Forelimb muscle (tissue), 1 donor: ENCODE measurements at places on chromosomes 1 and 21. TPM values are rescaled to one million over a fixed set of nuclear protein-coding genes. Genes with fewer than 3 reads are reported as not detected.

- DNase-seq, result no peak
Observed at GRCh38 chr1:86906419-86906818, 7.5 kb downstream of the SELENOF start.

DNA sequence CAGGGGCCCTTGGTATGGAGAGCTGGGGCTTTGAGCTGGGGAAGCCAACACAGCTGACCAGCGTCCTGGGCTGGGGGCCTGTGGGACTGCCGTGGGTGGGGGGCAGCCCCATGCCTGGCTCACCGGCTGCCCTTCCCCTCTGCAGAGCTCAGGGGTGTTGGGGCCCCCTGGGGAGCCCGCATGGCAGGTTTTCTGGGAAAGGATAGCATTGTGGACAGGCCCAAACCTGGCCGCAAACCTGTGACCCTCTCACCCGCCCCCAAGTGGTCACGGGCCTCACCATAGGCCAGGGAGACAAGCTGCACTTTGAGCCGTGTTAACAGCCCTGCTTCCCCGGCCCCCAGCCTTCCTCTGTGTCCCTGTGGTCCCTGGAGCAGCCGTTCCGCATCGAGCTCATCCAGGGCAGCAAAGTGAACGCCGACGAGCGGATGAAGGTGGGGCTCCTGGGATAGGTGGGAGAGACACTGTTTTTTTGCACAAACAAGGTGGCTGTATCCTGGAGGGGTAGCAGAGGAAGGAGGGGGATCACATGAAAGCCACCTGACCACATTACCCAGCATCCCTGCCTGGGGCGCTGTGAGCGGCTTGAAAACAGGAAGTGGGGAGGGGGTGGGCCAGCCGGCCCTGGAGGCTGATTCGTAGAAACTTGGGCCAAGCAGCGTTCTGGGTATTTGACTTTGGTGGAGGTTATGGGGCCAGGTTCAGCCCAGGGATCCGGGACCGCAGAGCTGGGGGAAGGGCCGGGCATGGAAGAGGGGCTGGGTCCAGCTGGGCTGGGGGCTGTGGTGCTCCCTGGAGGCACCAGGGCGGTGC is 65.9 kb downstream of the PIK3CD start:
- DNase-seq, result peak; percentile 36

DNA sequence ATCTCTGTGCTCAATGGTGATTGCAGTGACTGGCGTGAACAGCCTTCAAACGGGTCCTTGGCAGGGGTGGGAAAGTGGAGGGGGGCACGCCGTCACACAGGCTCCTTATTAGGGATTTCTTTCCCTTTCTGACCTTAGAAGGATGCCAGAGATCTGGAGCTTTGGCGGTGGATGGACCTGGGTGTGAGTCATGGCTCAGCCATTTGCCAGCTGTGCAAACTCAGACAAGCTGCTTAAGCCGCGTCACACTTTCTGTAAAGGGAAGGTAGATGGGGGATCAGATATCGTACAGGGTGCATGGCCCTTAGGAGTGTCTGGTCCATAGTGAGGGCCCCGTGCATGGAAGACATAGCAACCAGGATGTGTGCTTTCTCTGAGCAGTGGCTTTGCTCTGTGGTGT is 48.3 kb upstream of the C1orf174 start:
- no peak for DNase-seq

Gene NGF
- 1.9 TPM for polyA plus RNA-seq
